ENCODE measurements at places on chromosomes 12 and 14. TPM values are rescaled to one million over a fixed set of nuclear protein-coding genes. Genes with fewer than 3 reads are reported as not detected.

Gene C14orf180
- total RNA-seq: not detected

Gene WSCD2
- not detected for total RNA-seq

- no peak for DNase-seq
Observed at GRCh38 chr12:7966563-7966962, 30.6 kb upstream of the SLC2A3 start.

- DNase-seq: no peak
Observed at GRCh38 chr12:50506753-50507473, 2.1 kb downstream of the DIP2B start.
